ENCODE measurements at places on chromosomes 7 and 10.

DNA sequence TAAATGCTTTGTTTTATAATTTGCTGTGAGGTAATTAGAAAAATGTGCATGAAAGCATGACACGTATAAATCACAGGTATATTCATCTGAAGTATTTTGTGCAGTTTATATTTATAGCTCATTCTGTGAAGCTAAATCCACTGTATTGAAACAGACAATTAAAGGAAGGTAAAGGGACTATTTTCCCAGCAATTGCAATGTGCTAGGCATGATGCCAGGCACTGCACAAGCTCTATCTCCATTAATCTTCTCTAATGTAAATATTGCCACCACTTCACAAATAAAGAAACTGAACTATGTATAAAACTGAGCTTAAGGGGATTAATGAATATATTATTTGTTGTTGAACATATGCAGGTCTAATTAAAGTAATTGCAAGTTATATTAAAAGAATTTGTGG is 1012.5 kb downstream of the NRG3 start:
- no peak for DNase-seq

DNA sequence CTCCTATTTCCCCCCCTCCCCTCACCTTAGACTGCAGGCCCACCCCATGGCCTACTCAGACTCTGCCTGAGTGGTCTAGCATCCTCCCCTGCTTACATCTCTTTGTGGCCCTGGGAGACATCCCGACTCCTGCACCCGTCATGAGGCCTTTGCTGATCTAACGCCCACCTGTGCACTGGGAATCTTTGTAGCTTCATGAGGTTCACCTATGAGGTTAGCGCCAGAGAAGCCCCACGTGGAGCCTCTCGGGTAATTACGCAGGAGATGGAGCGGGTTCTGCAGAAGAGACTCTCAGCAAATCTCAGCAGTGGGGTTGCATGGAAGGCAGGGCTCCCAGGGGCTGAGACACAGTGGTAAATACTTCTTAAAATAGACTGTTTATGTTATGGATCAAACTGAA is 43.5 kb upstream of the HSPA12A start:
- no peak for DNase-seq

GRCh38 chr10:110326351-110327032 is 21.8 kb upstream of the SMNDC1 start:
- no peak for DNase-seq

DNA sequence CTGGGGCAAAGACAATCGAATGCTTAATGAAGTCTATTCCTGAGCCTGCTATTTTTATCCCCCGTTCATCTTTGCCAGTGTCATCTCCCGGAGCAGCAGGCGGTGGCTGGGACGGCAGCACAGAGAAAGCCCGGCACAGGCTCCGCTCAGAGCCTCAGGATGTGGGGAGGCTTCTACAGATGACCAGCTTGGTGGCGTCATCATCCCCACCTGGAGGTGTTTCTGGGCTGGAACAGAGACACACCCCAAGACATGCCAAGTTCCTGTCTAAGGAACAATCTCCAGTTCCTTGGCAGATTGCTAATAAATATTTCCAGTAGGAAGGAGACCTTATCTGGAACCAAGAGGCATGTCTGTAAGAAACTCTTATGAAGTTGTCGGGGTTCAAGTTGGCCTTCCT is 552.4 kb upstream of the MGMT start:
- DNase-seq: no peak

GRCh38 chr7:74619235-74619860 is 38.2 kb upstream of the GTF2I start:
- no peak for DNase-seq

GRCh38 chr7:130560972-130561371 is 69.1 kb downstream of the MEST start:
- no peak for DNase-seq

GRCh38 chr7:66255534-66256100 is 50.5 kb downstream of the TPST1 start:
- DNase-seq: no peak

DNA sequence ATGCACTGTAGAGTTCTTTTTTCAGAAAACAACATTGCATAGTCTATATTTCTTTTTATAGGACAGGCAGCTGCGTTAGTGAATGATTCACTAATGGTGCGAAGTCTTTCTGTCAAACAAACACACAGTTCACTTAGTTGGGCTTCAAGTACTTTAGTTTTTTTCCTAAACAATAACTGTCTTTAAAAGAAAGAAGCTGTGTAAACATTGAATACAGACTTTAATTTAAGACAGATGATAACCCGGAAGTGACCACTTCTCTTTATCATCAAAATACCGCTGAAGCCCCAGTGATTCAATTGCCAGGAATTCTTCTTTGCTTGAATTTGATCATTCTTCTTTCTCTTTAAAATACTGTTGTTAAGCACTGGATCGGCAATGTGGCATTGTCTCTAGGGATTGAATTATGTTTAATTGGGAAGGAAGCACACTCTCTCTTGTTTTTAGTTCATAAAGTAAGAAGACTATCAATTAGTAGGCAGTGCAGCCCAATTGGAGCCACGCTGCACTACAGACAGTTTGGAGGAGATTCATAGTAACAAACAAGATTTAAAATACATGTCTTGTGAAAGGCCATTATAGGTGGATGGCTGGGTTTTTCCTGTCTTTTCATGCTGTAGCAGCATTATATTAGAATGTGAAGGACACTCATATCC is 30.4 kb downstream of the CNTNAP2 start:
- no peak for DNase-seq

- no peak for DNase-seq
These were observed 17.5 kb upstream of the NT5C3A start for GRCh38 chr7:33079763-33080690.

- DNase-seq: no peak
These were observed 5.6 kb downstream of the CDC123 start for GRCh38 chr10:12201543-12201942.

DNA sequence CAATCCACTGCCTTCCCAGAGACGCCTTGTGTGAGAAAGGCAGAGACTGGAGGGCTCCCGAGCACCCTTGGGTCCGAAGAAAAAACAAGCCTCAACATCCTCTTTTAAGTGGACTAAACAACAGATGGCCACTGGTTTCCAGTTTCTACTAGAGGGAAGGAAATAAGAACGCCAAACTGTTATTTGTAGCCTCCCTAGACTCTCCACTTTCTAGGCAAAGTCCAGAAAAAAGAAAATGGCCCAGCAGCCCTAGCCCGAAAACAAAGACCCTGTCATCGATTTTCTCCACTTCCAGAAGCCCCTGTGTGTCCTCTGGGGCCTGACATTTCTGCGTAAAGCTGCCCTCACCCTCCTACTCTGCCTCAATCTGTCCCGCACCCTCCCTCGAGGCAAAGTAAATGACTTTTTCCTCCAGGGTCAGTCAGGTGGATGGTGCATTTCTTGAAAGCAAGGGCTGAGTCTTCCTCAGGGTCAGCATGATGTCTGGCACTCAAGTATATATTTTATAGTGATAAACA is 6.0 kb downstream of the RGS10 start:
- DNase-seq: no peak
